Thoracic aorta (tissue), 2 donors: ENCODE measurements at places on chromosomes 7 and 10. TPM values are rescaled to one million over a fixed set of nuclear protein-coding genes. Genes with fewer than 3 reads are reported as not detected.

The RRP12 gene
- total RNA-seq: 29.3 TPM

The FAM237B gene
- total RNA-seq: not detected

The HTR5A gene
- not detected for total RNA-seq

The CELF2 gene
- 69.0 TPM for total RNA-seq

The ANKRD2 gene
- total RNA-seq: not detected

The ADIRF gene
- 644 TPM for total RNA-seq

The MAT1A gene
- not detected for total RNA-seq

The ACSM6 gene
- not detected for total RNA-seq

The ERVW-1 gene
- not detected for total RNA-seq
